RPMI7951 (cell line): ENCODE measurements at places on chromosomes 4 and X. TPM values are rescaled to one million over a fixed set of nuclear protein-coding genes. Genes with fewer than 3 reads are reported as not detected.

The TRO gene
- 9.9 and 15.0 TPM in 2 replicates for total RNA-seq

The PPARGC1A gene
- 0.20 and 0.24 TPM in 2 replicates for total RNA-seq

The DCAF4L1 gene
- total RNA-seq, result 0.10 TPM in 1 of 2 replicates, not detected in the other

The PLK4 gene
- 32.5 and 37.0 TPM in 2 replicates for total RNA-seq

The ZCCHC18 gene
- total RNA-seq, result 0.20 TPM in 1 of 2 replicates, not detected in the other

The TEC gene
- total RNA-seq, result 3.6 and 3.8 TPM in 2 replicates

The C4orf36 gene
- not detected in 2 replicates for total RNA-seq

The CNKSR2 gene
- total RNA-seq, result 0.24 and 0.39 TPM in 2 replicates

The AMBN gene
- not detected in 2 replicates for total RNA-seq

The TMSB15B gene
- 7.8 and 19.9 TPM in 2 replicates for total RNA-seq

- no peak for DNase-seq
Measured at GRCh38 chr4:155304375-155304774, 72.4 kb downstream of the MAP9 start.

DNA sequence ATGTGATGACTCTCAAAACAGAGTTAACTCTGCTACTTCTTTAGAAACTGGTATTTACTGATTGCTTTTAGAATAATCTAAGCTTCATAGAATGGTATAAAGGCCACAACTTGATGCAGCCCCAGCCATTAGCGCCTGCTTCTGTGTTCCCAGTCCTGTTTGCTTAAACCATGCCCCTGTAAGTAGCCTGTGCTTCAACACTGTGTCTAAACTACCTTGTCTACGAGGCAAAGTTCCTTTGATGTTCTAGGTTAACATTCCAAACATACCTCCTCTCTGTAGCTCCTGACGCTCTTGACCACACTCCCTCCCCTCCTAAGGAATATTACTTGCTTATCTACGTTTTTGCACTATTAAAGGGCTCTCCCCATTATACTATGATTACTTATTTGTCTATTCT lies 352.5 kb upstream of the ADGRL3 start:
- DNase-seq, result no peak

DNA sequence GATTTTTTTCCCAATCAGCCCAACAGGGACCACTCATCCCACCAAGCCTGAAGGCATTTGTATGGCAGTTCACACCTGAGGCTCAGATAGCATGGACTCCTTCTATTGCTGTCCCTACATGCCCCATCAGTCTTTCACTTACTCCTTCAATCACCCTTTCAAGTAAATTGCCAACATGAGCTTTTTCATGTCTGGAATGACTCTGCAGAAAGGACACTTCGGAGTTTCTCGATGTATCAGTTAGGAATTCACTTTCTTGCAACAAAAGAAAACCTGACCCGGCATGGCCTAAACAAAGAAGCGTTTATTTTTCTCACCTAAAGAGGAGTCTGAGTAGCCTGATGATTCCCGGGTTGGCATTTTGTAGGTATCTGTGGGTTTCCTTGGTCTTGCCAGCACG lies 38.6 kb downstream of the RXFP1 start:
- DNase-seq, result no peak

DNA sequence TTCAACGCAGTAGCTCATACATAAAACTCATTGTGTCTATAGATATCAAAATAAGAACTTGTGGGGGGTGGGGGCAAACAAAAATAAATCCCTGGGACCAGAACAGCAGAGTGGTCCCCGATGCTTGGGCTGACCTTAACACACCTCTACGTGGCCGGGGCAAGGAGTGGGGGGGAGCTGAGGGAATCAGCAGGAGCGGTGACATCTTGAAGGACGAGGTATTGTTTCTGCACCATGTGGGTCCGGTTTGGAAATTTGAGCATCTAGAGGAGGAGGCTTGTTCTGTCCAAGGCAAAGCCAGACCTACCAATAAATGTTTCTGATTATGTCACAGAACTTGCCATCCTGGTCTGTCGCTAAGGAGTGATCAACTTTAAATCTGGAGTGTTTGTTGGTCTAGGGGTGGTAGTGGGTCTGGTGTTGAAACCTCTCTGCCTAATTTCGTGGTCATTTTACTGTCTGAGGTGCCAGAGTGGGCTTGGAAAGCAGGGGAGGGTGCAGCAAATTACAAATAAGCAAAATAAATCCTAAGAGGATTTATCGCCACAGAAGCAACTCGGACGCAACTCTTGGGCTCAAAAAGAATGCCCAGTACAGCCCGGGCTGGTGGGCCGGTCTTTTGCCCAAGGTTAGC lies 774 bp upstream of the RAPGEF2 start:
- no peak for DNase-seq

DNA sequence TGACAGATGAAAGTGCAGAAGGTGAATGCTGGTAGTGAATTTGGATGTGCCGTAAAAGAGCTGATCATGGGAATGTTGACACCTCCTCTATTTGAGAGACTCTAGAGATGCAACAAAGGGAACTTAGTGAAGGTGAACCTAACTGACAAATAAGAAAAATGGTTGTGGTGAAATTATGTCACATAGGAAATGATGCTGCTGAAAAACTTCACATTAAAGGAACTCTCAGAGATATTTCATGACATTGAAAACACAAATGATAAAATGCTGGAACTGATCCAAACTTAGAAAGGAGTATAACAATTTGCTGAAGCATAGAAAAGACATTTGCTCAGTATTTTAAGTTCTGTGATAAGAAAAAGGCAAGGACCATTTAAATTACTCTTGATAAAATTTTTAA lies 31.9 kb downstream of the MGAT4D start:
- DNase-seq, result no peak

GRCh38 chrX:42175843-42176242 lies 252.5 kb upstream of the CASK start:
- no peak for DNase-seq

DNA sequence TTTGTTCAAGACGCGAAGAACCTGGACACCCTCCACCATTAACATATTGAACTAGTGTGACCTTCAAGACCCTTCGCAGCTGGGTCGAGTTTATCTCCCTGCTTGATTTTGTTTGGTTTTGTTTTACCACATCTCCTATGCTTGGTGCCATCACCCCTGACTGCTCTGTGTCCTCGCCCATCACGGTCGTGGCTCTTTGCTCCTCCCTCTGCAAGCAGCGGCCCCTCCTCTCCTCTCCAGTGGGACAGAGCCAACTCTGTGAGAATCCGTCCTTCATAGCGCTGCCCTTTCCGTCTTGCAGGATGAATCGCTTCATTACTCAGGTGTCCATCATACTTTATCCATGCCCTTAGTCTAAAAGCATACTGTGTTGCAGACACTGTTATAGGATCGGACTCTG lies 9.1 kb upstream of the FAM149A start:
- DNase-seq, result no peak

GRCh38 chrX:68018248-68019203 lies 414.8 kb downstream of the OPHN1 start:
- DNase-seq, result peak; percentile 31

DNA sequence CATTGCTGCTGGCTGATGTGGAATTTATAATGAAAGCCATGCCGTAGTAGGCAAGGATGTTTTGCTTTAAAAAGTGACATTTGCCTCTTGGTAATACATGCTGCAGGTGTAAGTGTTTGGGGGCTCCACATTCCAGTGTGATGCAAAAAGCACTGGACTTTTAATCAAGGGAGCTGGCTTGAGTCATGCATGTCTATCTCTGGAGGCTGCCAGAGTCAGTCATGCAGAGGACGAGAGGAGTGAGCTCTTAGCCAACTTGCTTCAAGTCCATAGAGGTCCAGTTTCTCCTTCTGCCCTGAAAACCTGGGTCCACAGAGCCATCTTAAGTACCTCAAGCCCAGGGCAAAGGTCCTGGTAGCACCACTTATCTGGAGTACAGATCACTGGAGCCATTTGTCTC lies 11.6 kb upstream of the CXCL13 start:
- no peak for DNase-seq

DNA sequence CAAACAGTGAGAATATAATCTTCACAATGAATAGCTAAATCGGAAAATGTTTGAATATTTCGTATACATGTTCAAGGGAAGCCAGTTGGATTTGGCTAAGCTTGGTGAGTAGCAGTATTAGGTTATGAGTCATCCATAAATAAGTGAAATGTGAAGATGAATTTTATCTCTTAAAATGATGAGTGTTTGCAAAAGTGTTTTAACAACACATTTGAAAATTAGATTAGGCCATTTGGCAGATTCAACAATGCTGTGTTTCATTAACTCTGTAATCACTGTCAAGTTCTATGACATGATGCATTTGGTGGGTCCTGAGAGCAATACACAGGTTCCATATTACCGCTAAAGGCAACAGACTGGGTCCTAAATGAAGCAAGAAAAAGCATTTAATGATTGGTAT lies 301.9 kb upstream of the PRPS2 start:
- DNase-seq, result no peak

DNA sequence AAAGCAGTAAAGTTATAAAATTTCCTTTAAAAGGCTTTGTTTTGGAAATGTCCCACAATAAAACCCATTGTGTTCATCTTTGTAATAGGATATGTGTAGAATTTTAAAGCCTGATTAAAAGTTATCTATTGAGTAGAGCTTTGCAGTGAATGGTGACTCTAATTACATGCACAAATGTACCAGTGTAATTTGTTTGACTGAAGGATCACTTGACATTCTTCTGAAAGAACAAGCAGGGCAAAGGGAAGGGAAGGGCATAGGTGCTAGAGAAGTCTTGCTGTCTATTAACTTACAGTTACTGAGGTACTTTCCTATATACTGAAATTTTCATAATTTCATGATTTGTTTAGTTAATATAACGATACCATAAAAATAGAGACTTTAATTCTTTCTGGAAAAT lies 70.8 kb downstream of the STIM2 start:
- no peak for DNase-seq

- DNase-seq, result peak; percentile 92
Measured at GRCh38 chrX:72121383-72121782, 10.3 kb downstream of the RTL5 start.

DNA sequence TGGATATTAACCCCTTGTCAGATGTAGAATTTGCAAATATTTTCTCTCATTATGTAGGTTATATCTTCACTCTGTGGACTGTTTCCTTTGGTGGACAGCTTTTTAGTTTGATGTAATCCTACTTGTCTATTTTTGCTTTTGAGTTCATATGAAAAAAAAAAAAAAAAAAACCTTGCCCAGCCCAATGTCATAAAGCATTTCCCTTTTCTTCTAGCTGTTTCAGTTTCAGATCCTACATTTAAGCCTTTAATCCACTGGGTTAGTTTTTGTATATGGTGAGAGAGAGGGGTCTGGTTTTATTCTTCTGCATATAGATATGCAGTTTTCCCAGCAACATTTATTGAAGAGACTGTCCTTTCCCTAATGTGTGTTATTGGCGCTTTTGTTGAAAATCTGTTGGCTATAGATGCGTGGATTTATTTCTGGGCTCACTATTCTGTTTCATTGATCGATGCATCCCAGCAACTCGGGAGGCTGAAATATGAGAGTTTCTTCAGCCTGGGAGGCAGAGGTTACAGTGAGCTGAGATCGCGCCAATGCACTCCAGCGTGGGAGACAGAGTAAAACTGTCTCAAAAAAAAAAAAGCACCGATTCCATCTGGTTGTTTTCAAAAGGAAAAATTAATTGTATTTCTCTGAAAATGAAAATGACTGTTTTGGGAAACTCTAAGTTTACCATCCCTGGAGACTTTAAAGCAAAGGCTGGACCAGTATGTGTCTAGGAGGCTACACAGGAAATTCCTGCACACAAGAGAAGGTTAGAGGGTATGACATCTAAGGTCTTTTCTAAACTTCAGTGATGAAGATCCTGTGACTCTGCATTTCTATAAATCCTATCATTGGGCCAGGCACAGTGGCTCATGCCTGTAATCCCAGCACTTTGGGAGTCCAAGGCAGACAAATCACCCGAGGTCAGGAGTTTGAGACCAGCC lies 35.6 kb downstream of the STEEP1 start:
- DNase-seq, result no peak

DNA sequence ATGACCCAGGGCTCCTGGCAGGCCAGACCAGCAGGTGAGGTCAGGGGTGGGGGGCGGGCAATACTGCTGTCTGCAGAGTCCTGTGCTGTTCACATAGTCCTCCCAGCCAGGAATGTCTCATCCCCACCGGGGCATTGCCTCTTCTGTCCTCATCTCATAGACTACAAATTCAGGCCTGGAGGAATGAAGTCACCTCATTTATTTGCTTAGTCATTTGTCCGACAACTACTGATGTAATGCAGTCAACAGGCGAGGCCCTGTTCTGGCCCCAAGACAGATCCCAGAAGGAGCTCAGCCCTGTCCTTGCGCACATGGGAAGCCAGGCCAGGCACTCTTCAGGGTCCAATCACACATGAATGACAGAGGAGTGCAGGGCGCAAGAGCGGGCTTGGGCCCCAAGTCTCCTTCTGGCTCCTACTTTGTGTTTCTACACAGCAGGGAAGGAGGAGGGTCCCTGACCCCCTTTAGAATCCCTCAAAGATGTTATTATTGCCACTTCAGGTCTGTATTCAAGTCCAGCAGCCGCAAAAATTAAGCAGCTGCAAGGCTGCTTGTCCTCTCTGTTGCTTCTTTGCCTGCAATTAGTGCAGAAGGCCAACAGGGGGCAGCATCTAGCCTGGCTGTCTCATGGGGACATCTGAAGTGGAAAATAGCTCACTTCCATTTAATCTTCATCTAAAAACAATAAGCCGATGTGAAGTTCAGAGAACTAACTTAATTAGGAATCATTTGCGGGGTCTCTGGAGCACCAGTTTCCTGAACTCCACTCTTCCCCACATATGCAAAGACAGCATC lies 15.2 kb upstream of the HMX1 start:
- no peak for DNase-seq
